MG63 (cell line): ENCODE measurements at places on chromosomes 1 and 21. TPM values are rescaled to one million over a fixed set of nuclear protein-coding genes. Genes with fewer than 3 reads are reported as not detected.

GRCh38 chr1:200676829-200677228, 7.1 kb upstream of the DDX59 start:
- no peak for DNase-seq

DNA sequence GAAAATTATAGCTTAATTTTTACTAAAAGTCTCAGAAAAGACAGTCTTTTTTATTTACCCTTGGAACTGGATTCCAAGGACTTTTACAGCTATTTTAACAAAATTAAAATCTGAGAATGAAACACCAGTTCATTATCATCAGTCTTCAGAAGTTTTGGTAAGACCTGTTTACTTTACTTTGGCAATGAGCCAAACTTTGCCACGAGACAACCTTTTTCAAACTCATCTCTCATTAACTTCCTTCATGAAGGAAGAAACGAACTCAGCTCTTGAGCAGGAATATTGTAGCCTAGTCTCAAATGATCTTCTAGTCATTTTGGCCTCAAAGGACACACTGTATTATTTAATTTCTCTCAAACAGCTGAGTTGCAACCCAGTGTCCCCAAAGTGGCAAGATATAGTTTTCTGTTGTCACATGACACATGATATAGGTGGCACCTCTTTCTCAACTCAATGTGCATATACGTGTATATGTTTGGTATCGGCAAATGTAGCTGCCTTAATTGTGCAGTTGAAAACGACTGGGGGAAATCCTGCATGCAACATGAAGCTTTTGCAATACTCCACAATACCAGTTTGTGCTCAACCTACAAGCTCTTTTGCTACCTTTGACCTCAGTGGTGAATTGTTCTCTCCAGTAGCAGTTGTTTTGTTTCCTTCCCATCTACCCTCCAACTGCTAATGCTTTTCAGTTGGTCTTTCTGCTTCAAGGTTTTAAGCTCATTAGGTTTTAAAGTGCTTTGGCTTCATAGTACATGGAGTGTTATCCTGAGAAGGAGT, 8.4 kb upstream of the GNG4 start:
- DNase-seq, result no peak

GRCh38 chr1:92851729-92852128, 19.9 kb downstream of the RPL5 start:
- no peak for DNase-seq

- DNase-seq, result no peak
Measured at GRCh38 chr1:182059936-182060335, 1.6 kb downstream of the ZNF648 start.

Gene CA14
- not detected in 2 replicates for total RNA-seq

- no peak for DNase-seq
Measured at GRCh38 chr1:44483089-44483874, 78.2 kb downstream of the RNF220 start.

Gene HSD3B1
- total RNA-seq, result not detected in 2 replicates

- DNase-seq, result no peak
Measured at GRCh38 chr1:205144046-205144720, 22.4 kb upstream of the RBBP5 start.

DNA sequence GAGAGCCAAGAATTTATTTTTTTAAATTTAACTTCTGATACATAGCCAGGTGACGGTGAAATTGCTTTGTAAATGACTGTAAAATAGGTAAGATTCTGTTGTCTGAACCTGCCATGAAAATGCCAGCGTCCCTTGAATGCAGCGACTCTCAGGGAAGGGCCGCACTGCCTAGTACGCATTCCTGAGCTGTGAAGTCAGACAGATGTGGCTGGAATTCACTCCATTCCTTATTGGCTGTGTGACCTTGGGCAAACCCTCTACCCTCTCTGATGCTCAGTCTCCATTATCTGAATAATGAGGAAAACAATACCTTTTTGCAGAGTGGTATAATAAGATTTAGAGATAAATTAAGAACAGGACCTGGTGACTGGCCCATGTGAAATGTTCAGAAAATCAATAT, 167.1 kb upstream of the DAB1 start:
- DNase-seq, result no peak

DNA sequence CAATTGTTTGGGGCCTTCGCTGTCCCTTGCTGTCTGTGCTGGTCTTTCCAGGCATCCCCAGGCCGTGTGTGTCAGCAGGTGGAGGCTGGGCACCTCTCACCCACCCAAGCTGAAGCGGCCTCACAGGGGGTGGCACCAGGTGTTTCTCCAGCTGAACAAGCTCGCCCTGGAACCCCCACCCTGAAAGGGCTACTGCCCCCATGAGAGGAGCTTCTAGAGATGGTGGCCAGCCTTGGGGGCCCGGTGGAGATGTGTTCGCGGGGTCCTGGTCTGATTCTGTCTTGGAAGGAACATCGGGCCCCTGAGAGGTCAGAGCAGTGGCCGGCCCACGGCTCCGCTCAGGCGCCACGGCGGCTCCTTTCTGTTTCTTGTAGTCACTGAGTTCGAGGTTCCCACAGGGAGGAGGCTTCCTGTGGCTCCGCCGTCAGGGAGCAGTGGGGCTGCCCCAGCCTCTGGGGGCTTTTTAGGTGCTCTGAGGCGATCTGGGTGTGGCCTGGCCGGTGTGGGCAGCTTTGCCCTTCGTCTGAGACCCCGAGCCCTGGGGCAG, 46.9 kb downstream of the SKI start:
- DNase-seq, result no peak

DNA sequence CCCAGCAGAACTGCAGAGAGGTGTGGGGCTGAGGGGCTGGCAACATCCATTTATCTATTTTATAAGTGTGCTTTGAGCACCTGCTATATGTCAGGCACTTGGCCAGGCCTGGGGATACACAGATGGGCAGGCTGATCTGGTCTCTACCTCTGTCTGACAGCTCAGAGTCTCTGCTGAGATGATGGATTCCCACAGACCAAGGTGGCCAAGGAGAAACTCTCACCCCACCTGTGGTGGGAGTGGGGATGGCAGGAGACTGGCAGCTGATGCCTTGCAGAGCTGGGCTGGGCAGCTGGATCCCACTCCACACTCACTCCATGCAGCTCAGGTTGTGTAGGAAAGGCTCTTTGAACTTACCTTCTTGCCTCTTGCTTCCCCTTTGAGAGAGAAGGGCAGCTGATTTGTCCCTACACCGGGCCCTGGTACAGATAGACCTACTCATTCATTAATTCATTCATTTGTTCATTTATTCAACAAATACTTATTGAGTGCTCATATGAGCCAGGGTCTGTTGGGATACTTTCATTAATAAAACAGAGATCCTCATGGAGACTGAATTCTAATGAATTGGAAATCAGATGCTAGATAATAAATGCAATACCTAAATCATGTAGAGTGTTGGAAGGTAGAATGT, 9.0 kb downstream of the ADORA1 start:
- DNase-seq, result no peak

DNA sequence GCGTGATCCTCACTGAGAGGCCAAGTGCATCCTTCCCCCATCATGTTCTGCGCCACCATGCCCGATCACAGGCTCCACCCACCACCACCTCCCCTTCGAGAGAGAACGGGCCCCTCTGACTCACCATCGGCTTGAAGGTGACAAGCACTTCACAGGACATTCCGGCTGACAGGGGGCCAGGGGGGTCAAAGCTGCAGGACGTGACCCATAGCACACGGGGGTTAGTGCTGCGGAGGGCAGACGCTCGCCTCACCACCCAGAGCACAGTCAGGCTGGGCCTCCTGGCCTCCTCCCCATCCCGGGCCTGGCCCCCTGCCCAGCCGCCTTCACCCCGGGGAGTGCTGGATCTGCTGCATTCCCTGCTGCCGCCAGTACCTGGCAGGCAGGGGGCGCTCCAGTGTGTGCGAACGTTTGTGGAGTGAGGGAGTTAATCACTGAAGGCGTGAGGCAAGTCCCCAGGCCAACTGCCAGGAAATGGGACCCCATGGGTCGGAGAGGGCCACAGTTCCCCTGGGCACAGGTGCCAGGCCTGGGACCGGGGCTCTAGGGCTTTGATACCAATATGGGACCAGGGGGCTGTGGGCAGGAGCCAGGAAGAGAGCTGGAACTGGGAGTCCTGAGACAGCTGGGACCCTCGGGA, 40.9 kb upstream of the TMEM52 start:
- peak; percentile 89 for DNase-seq

Gene CRABP2
- total RNA-seq, result 57.8 and 62.8 TPM in 2 replicates

- DNase-seq, result no peak
Measured at GRCh38 chr1:24566236-24566867, 10.5 kb downstream of the NCMAP start.

GRCh38 chr21:44496564-44497550, 41.5 kb downstream of the LRRC3 start:
- no peak for DNase-seq

DNA sequence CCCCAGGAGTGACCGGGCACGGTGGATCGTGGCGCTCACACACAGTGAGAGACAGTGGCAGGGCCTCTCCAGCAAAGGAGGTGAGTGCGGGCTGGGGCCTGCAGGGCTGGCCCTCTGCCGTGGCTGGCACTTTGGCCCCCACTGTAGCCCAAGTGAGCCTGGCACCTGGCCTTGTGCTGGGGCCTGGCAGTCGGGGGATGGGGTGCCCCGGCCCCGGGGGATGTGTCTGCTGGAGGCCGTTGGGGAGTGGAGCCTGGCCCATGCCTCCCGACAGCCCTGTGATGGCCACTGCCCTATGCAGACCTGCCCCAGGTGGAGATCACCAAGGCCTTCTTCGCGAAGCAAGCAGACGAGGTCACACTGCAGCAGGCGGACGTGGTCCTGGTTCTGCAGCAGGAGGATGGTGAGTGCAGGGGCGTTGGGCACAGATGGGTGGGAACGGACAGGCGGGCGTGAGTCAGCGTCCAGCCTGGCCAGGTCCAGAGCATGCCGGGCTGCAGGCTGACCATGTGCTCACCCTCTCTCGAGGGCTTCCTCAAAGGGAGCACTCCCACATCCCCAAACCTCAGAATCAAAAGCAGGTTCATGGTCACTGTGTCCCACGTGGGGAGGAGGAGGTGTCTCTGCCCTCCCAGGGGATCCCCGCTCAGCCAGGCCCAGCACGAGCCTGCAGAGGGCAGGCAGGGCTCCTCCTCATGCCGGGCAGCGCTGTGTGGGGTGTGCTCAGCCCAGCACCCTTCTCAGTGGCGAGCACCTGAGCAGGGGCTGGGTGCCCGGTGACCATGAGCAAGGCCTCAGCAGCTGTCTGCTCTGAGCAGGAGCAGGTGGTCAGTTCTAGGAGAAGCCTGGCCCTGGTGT, 25.3 kb downstream of the ARHGEF16 start:
- no peak for DNase-seq

Gene PGLYRP3
- total RNA-seq, result not detected in 2 replicates

GRCh38 chr1:67393737-67394136, 36.5 kb downstream of the SERBP1 start:
- DNase-seq, result no peak

GRCh38 chr1:182415789-182416188, 15.3 kb upstream of the TEDDM1 start:
- no peak for DNase-seq

- DNase-seq, result no peak
Measured at GRCh38 chr1:161330346-161330745, 16.2 kb downstream of the SDHC start.

- DNase-seq, result no peak
Measured at GRCh38 chr1:109392788-109393616, 4.7 kb downstream of the SORT1 start.

DNA sequence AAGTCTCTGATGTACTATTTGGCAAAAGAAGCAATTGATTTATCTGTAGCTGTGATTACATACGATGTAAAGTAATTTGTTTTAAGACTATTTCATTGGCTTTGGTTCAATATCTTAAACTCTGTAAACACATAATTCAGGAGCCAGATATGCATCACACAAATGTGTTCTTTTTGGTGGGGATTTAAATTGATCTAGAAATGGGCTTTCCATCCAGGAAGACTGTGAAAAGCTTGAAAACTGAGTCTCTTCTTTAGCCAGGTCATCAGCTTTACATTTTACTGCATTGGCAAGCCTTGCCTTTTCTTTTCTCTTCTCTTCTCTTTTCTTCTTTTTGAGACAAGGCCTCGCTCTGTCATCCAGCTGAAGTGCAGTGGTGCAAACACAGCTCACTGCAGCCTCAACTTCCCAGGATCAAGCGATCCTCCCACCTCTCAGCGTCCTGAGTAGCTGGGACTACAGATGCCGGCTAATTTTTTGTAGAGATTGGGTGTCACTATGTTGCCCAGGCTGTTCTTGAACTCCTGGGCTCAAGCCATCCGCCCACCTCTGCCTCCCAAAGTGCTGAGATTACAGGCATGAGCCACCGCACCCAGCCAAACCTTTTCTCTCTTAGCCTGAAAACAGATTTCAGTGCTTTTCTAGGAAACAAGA, 1.4 kb downstream of the RCAN3 start:
- DNase-seq, result no peak

DNA sequence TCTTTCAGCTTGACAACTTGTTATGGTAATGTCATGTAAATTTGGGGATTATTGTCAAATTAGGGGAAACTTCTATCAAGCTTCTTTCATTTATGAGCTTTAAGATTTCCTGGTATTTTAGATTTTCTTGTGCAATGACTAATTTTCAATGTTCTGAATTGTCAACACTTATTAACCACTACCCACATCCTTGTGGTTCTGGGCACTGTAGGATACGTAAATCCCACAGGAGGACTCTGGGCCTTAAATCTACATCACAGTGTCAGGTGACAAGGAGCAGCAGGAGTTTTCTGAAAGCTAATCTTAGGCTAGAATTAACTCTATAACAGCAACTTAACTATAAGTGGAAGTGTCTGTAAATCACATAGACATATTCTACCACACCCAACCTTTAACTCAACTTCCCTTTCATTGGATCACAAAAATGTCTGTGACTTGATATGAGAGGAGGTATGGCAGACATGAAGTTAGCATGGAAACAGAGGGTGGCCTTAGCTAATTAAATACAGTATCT, 397.7 kb downstream of the HLX start:
- DNase-seq, result no peak

- DNase-seq, result peak; percentile 16
Measured at GRCh38 chr1:177571485-177572076, 398.3 kb downstream of the SEC16B start.

DNA sequence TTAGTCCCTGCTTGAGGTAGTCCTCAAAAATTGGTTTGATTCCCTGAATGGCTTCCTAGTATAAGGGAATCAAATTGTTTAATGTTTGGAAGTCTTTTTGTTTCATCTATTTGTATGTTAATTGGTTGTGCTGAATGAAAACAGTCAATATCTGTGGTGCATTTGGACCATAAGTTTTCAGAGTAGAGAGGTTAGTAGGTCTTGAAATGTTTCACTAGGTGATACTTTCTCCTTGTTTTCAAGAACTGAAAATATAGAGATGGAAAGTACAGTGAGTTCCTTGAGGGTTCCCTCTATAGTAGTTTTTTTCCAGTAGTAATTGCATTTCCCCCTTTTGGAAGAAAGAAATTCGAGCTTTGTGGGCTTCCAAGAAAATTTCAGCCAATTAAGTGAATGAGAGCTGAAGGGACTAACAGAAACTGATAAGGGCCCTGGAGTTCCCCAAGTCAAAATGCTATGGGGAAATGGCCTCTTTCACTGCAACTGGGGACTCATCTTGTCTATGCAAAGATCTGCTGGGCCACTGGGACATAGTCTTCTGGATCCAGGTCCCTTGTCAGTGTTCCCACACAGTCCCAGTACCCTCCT, 18.6 kb upstream of the CEP350 start:
- DNase-seq, result no peak
